ENCODE measurements at places on chromosomes 12 and 14. TPM values are rescaled to one million over a fixed set of nuclear protein-coding genes. Genes with fewer than 3 reads are reported as not detected.

Gene CDKN1B
- 20.0 TPM for total RNA-seq

- DNase-seq, result no peak
These were observed 282.3 kb upstream of the DIO2 start for GRCh38 chr14:80493620-80494019.

DNA sequence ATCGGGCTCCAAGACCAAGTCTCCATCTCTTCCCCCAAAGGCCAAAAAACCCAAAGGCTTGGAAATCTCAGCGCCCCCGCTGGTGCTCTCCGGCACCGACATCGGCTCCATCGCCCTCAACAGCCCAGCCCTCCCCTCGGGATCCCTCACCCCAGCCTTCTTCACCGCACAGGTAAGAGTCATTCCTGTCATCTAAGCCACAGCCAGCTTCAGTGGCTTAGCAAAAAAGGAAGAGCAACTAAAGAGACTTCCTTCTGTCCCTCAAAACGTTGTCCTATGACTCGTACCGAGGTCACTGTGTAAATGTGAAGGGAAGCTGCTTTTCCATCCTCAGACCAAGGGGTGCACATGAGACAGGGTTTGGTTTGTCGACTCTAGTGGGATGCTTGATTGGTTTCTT is 53.4 kb downstream of the ELK3 start:
- DNase-seq, result peak; percentile 47

- DNase-seq, result peak; percentile 65
These were observed 29.0 kb downstream of the ATF7IP start for GRCh38 chr12:14394317-14395073.

DNA sequence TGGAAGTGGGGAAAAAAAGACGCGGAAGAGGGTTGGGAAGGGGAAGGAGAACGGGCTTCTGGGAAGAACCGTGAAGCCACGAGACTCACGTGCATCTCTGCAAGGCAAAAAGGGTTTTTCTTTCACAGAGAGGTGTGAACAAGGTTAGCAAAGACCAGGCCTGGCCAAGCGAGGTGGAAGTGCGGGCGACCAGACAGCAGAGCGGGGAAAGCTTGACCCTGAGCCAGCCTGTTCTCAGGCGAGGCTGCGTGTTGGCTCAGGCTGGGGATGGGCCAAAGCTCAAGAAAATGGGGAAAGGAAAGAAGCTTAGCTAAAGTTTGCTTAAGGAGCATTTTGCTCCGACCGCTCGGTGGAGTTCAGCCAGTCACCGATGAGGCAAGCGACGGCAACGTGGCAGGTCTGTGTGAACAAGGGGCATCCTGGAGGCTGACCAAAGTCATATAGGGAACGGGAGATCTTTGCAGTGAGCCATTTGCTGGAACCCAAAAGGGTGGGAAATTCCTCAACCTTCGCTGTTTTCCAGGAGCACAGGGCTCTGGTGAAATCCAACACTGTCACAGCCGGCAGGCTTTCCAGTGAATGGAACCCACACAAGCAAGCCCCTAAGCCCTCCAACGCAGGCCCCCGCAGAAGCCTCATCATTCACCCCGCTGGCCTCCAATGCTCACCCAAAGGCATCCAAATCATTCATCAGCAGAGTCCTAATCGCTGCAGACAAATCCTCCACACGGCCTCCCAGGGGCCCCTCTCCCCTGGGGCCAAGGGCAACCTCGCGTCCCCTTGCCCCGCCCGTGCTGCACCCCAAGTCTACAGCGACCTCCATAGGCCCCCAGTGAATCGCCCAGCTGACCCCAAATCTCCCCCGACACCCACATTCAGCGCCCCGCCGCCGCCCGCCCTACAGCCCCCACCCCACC is 754 bp downstream of the ZNF605 start:
- no peak for DNase-seq

DNA sequence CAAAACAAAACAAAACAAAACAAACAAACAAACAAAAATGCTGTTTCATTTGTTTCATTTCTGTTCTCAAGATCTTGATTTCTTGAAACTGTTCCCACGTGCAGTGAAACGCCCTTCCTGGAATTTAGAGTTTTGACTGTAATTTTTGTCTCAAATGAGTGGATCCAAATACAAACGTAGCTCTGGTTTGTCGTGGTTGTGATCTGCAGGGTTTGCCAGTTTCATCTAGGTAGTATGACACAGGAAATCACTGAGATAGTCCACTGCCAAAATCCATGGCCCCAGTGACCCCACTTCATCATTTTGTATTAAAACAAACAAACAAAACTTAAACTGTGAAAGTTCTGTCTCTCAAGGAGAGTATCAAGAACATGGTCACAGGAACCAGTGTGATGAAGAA is 838.6 kb downstream of the BCL11B start:
- no peak for DNase-seq

Gene CCDC197
- not detected for total RNA-seq

DNA sequence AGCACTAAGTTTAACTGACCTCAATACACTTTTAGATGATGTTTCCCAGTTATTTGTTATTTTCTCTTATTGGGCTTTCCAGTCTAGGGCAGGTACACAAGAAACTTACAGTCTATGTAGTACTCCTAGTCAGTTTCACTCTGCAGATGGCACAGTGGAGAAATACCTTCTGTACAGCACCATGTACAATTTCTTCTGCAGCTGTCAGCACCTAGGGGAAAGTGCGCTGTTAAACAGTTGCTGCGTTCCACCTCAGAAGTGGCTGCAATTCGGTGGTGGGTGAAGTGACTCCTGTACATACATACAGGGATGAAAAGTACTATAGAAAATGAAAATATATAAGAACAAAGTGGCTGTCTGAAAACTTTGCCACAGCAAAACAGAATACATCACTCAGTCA is 48.3 kb downstream of the NOVA1 start:
- no peak for DNase-seq

GRCh38 chr14:90087433-90087832 is 25.6 kb downstream of the KCNK13 start:
- peak; percentile 82 for DNase-seq

Gene MMAB
- total RNA-seq, result 51.2 TPM

DNA sequence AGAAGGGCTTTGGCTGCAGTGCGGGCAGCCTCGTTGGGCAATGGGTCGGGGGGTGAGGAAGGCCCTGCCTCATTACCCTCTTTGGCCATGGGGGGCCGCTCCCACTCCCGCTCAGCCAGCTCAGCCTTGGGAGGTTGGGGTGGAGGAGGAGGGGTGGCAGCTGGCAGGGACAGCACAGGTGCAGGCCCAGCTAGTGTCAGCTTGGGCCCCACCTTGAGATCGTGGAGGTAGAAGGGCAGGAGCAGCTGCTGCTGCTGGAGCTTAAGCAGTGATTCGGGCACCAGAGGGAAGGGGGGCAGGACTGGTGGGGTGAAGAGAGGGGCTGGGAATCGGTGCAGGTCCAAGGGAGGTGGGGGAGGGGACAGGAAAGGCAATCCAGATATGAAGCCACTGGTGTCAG is 26.0 kb downstream of the ZFHX2 start:
- DNase-seq, result no peak

DNA sequence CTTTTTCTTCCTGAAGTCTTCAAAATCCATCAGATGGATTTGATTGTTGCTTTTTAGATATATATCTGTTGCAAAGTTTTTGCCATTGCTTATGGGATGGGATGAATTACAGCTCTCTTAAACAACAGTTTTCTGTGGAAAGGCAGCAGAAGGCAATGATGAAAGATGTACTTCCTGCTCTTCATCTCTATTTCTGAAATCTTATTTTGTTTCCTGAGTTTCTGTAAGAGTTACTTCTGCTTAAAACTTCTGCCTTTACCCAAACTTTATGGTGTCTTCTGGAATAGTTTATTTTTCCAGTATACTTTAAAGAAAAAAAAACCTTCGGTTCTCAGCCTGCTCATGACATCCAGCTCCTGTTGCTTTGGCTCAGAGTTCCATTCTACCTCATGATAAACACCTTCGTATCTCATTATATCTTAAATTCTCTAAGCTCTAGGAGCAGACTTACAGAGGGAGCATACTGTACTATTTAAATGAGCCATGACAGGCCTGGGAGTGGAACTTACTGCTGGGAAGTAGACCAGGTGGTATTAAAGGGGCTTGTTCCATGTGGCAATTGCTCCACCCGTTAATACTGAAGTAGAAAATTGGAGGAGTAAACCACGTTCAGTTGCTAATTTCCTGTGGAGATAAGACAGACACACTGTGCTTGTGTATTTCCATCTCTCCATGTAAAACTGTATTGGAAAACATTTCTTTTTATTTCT is 288.4 kb downstream of the FBXL14 start:
- DNase-seq, result no peak

GRCh38 chr12:122395319-122395718 is 27.1 kb downstream of the CLIP1 start:
- peak; percentile 83 for DNase-seq

Gene IGFBP6
- 147 TPM for total RNA-seq

Gene CLECL1
- not detected for total RNA-seq

GRCh38 chr12:44021471-44021971 is 185.6 kb downstream of the TMEM117 start:
- no peak for DNase-seq

GRCh38 chr12:121470751-121471150 is 70.8 kb downstream of the RNF34 start:
- no peak for DNase-seq

Gene NAV3
- 52.0 TPM for total RNA-seq

- no peak for DNase-seq
These were observed 33.3 kb upstream of the KRAS start for GRCh38 chr12:25284024-25284423.

Gene RAPGEF3
- total RNA-seq, result 1.4 TPM

GRCh38 chr14:95323917-95324316 is 4.2 kb upstream of the CLMN start:
- no peak for DNase-seq

Measured in A172 (cell line).